ENCODE measurements at places on chromosomes 16 and 17. TPM values are rescaled to one million over a fixed set of nuclear protein-coding genes. Genes with fewer than 3 reads are reported as not detected.

DNA sequence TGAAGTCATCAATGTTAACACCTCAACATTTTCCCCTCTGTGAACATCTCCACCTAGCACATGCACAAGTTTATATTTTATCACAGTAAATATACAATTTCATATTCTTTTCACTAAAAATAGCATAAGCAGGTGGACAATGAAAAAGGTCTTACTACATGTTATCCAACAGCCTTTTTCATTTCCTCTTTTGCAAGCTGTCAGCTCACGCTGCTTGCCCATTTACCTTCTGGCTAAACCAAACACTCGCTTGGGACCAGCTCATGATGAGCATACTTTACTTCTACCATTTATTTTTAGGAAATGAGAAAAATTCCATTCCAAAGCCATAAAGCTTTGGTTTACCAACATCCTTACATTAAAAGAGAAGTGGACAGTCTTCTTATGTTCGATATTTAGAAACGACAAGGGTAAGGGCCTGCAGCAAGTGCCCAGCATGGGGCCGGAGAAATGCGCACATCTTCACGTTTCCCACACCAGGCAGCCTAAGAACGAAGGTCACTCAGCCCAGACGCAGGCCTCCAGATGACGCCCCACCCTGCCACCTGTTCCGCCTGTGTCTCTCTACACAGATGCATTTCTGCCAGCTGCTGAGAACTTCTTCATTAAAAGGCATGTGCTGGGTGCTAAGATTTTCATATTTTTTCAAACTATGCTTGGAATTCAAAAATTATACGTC is 13.9 kb downstream of the SNN start:
- H3K27ac ChIP-seq: peak overlapping the region; percentile 82
- no peaks in the 10 kb centered on the region for H3K27me3 ChIP-seq
- H3K4me3 ChIP-seq: no peak overlapping the region
- peaks cover 66% of the 10 kb centered on the region for H3K4me1 ChIP-seq

GRCh38 chr16:35185366-35186044 is 1726.1 kb downstream of the TP53TG3F start:
- H3K4me3 ChIP-seq: no peak overlapping the region
- no peak overlapping the region for H3K27ac ChIP-seq
- DNase-seq: no peak
- H3K4me1 ChIP-seq: no peaks in the 10 kb centered on the region

DNA sequence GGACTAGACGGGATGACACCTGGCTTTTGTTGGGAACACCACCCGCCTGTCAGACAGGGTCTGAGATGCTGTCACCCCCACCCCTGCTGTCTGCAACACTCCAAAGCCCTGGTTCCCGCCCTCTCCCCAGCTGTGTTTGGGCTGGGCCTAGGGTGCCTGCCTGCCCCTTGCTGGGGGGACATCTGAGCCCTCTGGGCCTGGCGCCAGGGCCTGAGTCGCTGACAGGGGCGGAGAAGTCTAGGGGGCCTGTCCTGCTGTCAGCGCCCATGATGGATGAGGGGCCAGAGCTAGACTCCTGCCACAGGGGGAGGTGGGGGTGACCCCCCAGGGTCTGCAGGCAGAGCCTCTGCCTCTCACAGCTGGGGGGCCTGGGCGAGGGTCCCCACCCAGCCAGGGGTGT is 7.6 kb upstream of the PKMYT1 start:
- no peak for DNase-seq
- H3K4me1 ChIP-seq: peaks cover 8% of the 10 kb centered on the region
- H3K27ac ChIP-seq: no peak overlapping the region
- peaks cover 10% of the 10 kb centered on the region for H3K27me3 ChIP-seq
- no peaks in the 10 kb centered on the region for H3K36me3 ChIP-seq

DNA sequence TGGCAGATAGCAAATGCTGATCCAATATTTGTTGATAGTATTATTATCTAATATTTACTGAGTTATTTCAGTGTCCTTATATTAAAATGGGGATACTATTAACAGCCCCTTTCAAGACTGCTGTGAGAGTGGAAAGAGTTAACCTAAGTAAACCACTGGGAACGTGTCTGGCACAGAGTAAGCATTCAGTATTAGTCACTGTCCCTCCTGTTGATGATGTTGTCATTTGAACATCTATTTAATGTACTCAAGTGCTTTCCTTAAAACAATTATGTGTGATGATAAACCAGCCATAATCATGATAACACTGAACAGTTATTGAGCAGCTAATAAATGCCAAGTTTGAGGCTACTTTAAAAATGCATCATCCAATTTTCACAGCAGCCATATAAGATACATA is 135.7 kb upstream of the XYLT1 start:
- peaks cover 17% of the 10 kb centered on the region for H3K4me1 ChIP-seq
- H3K36me3 ChIP-seq: no peaks in the 10 kb centered on the region
- H3K27me3 ChIP-seq: peaks cover 2% of the 10 kb centered on the region
- DNase-seq: no peak
- H3K4me3 ChIP-seq: no peak overlapping the region
- H3K27ac ChIP-seq: no peak overlapping the region

GRCh38 chr17:43171586-43172487 is 823 bp downstream of the NBR1 start:
- H3K27me3 ChIP-seq: no peaks in the 10 kb centered on the region
- no peak overlapping the region for H3K4me3 ChIP-seq
- no peak overlapping the region for H3K27ac ChIP-seq

- H3K4me1 ChIP-seq: no peaks in the 10 kb centered on the region
- no peaks in the 10 kb centered on the region for H3K27me3 ChIP-seq
- no peak overlapping the region for H3K4me3 ChIP-seq
- DNase-seq: no peak
- no peak overlapping the region for H3K27ac ChIP-seq
These were observed 33.3 kb downstream of the RHBDL3 start for GRCh38 chr17:32298721-32299579.

- peaks cover 2% of the 10 kb centered on the region for H3K27me3 ChIP-seq
- H3K4me3 ChIP-seq: no peak overlapping the region
- no peaks in the 10 kb centered on the region for H3K36me3 ChIP-seq
- no peak for DNase-seq
These were observed 19.1 kb downstream of the ITPRIPL2 start for GRCh38 chr16:19132898-19133297.

DNA sequence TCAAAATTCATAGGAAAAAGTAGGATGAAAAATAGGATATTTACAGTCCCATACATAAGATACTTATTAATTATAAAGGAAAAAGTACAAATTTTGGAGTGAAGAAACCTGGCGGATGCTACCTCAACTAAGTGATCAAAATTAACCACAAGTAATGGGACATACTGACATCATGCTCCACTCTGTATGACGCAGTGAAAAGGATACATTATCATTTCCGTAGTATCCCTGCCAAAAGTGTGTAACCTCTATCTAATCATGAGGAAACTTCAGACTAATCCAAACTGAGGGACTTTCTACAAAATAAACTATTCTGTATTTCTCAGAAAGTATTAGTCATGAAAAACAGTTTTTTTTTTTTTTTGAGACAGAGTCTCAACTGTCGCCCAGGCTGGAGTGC is 60.5 kb downstream of the TRIM37 start:
- H3K4me3 ChIP-seq: no peak overlapping the region
- H3K27me3 ChIP-seq: no peaks in the 10 kb centered on the region

DNA sequence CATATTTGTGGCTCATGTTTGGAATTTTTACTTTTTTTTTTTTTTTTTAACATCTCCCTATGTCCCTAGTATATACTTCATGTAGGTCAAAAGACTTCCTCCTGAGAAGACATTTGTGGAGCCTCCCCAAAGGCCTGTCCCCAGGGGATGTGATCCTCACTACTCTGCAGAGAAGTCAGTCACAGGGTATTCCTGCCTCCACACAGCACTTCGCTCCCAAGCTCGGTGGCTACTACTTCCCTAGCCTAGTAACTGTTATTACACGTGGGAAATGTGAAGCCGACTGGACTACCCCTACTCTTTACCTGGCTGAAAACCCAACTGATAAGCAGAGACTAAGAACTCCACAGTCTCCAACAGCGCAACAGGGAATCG is 116.8 kb downstream of the HIC1 start:
- no peak overlapping the region for H3K4me3 ChIP-seq
- H3K27ac ChIP-seq: no peak overlapping the region
- H3K27me3 ChIP-seq: no peaks in the 10 kb centered on the region
- peaks cover 39% of the 10 kb centered on the region for H3K36me3 ChIP-seq

DNA sequence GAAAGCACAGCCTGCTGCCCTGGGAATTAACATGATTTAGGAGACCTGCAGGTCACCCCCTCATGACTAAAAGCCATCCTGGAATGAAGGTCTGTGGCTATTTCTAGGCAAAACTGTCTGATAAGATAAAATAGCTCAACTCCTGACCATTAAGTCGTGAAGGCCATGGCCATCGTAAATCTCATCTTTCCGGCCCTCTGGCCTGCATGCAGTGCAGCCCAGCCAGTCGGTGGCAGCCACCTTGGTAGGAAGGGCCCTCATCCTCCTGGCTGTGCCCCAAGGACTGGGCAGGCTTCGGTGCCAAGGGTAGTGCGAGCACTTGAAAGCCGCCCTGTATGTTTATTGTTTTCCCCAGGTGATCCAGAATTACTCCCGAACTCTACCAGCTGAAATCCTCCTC is 18.2 kb upstream of the MEOX1 start:
- H3K36me3 ChIP-seq: no peaks in the 10 kb centered on the region
- peaks cover 20% of the 10 kb centered on the region for H3K4me1 ChIP-seq
- H3K27ac ChIP-seq: no peak overlapping the region
- peaks cover 15% of the 10 kb centered on the region for H3K27me3 ChIP-seq
- DNase-seq: no peak

GRCh38 chr17:71229070-71229469 is 891.8 kb upstream of the SOX9 start:
- DNase-seq: no peak
- no peaks in the 10 kb centered on the region for H3K27me3 ChIP-seq
- H3K36me3 ChIP-seq: no peaks in the 10 kb centered on the region
- H3K4me3 ChIP-seq: no peak overlapping the region

DNA sequence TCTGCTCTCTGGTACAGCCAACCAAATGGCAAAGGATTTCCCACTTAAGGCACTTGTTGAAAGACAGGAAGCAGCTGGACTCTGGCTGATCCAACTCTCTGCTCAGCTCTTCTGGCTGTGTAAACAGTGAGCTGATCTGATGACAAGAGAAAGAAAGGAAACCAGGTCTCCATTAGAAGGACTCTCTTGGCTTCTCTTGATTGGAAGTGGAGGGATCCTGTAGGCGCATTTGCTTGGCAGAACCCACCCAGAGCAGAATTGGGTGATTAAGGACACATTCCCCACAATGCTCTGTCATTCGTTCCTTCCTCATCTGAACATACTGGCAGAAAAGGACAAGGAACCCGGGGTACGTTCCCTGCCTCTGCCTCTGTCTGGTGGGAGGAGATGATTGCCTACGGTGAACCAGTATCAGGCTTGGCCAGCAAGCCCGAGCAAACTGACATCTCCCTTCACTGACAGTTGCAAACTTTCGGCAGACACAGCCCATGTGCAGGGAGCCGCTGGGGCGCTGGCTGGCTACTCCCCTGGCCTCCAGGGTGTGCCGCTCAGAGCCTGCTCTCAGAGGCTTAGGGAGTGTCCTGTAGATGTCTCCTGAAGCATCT is 29.1 kb downstream of the LDHD start:
- H3K4me1 ChIP-seq: peaks cover 14% of the 10 kb centered on the region
- H3K4me3 ChIP-seq: no peak overlapping the region
- DNase-seq: no peak
- H3K27me3 ChIP-seq: no peaks in the 10 kb centered on the region

GRCh38 chr17:12316021-12316420 is 295.3 kb downstream of the MAP2K4 start:
- H3K4me1 ChIP-seq: no peaks in the 10 kb centered on the region
- no peaks in the 10 kb centered on the region for H3K27me3 ChIP-seq
- no peak overlapping the region for H3K4me3 ChIP-seq
- H3K27ac ChIP-seq: no peak overlapping the region

DNA sequence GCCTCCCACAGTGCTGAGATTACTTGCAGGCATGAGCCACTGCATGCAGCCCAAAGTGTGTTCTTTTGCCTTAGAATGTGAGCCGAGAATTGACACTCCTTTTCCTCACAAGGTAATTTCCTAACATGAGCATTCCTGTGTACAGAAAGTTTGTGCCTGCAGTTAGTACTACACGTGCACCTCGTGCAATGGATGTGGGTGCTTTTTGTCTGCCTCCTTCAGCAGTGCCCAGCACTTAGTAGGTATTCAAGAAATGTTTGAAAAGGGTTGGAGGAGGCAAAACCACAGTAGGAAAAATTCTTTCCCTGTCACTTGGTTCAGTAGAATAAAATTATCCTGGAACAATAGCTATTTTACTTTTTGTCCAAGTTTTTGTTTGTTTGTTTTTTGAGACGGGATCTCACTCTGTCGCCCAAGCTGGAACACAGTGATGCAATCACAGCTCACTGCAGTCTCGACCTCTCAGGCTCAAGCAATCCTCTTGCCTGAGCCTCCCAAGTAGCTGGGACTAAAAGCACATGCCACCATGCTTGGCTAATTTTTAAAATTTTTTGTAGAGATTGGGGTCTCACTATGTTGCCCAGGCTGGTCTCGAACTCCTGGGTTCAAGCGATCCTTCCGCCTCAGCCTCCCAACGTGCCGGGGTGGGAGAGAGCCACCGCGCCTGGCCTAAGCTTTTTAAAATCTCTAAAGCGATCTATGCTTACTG is 2.4 kb downstream of the NDE1 start:
- no peak for DNase-seq
- H3K36me3 ChIP-seq: peaks cover 42% of the 10 kb centered on the region
- H3K27me3 ChIP-seq: no peaks in the 10 kb centered on the region
- H3K27ac ChIP-seq: peak overlapping the region; percentile 45

- no peak overlapping the region for H3K4me3 ChIP-seq
- DNase-seq: no peak
- peaks cover 2% of the 10 kb centered on the region for H3K36me3 ChIP-seq
- H3K27me3 ChIP-seq: peaks cover 18% of the 10 kb centered on the region
- H3K27ac ChIP-seq: no peak overlapping the region
These were observed 85.3 kb upstream of the MAF start for GRCh38 chr16:79685871-79686270.

Gene ENO3
- total RNA-seq: 26.8 TPM

Gene CHST4
- not detected for total RNA-seq

Gene TBX2
- total RNA-seq: not detected

Gene CFAP97D1
- total RNA-seq: not detected

Gene ARRB2
- 372 TPM for total RNA-seq

Gene MRPL27
- total RNA-seq: 56.5 TPM

Gene CLEC3A
- not detected for total RNA-seq

Measured in activated CD4-positive, alpha-beta memory T cell treated with anti-CD3 and anti-CD28 coated beads, Interleukin-2, amount 10 ng/mL, durations not matched to agents 7 days and 5 days (primary cell).